ENCODE measurements at places on chromosomes 12 and 14.
A peak's percentile ranks its signal among the peaks of the same experiment; 100 is the strongest.

GRCh38 chr12:92701441-92701840 is 1.3 kb upstream of the PLEKHG7 start:
- DNase-seq: no peak

- no peak for DNase-seq
Measured at GRCh38 chr12:26770239-26771070, 62.5 kb downstream of the ITPR2 start.

- no peak for DNase-seq
Measured at GRCh38 chr12:101743724-101744472, 4.6 kb upstream of the SYCP3 start.

- DNase-seq: no peak
Measured at GRCh38 chr12:49332891-49333371, 4.1 kb downstream of the C1QL4 start.

DNA sequence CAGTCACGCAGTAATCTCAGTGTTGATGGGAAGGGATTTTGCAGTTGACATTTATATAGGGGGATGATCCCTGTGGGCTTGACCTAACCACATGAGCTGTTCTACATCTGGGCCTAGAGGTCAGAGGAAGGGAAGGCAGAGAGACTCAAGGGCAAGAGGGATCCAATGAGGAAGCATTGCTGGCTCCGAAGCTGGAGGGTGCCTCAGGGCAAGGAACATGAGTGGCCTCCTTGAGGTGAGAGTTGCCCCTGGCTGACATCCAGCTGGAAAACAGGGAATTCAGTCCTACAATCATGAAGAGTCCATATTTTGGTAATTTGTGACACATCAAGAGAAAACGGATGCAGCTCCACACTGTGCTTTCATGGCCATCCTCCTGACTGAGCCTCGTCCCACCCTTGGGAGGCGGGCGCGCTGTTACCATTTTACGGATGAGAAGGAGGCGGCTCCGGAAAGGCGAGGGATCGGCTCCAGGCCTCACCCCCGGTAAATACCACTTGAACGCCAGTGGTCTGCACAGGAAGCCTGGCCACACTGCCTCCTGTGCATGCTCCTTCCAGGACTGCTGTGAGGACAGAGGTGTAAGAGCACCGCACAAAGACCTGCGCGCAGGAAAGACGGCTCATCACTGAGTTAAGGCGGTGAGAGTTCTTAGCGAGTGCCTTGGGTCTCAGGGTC is 18.5 kb upstream of the FKBP4 start:
- no peak for DNase-seq

- no peak for DNase-seq
Measured at GRCh38 chr14:46381674-46382073, 269.9 kb downstream of the RPL10L start.

DNA sequence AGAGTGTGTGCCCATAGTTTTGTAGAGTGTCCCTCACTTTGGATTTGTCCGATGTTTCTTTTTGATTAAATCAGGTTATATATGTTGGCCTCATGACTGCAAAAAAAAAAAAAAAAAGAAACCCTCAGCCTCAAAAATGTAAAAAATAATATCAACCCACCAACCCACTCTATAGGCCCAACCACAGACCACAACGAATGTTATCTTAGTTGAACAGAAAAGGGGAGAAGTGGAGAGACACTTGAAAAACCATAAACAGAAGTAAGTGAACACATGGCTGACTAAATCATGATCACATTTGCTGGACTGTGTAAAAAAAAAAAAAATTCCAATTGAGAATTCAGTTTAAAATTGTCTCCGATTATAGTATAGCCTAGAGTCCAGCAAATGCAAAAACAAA is 45.5 kb upstream of the ST8SIA1 start:
- DNase-seq: no peak

DNA sequence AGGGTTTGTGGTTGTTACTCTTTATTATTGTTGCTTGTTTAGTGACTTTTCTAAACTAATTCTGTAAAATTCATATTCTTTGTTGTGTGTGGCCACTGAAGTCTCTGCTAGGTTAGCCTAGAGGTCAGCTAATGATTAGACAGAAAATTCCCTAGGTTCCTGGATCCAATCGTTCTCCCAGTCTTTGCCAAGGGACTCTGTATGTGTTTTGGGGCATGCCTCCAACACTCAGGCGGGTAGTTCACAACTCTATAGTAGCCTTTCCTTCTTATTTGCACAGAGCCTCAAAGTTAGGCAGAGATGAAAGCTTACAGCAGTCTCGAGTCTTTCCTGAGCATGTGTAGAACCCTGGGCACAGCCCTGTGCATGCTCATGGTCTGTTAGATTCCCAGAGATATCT is 32.7 kb upstream of the RIN3 start:
- no peak for DNase-seq

DNA sequence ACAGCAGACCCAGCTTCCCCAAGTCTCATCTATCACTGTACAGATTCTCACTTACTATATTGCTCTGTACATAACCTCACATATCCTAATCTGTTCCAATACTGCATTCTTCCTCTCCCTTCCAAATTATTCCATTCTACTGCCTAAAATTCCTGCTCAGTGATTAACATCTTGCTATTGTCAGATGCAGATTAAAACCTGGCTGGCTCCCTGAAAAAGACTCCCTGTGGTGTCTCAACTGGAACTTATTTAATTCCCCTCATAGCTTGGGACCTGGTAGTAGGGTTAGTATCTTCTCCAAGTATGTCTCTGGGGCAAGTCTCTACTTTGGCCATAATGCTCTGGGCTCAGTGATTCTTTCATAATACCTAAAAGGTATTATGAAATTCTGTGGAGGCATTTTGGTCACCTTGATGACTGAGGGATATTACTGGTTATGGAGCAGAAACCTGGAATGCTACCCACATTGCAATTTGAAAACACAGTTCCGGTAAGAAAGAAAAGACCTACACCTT is 55.8 kb downstream of the PAWR start:
- DNase-seq: no peak

DNA sequence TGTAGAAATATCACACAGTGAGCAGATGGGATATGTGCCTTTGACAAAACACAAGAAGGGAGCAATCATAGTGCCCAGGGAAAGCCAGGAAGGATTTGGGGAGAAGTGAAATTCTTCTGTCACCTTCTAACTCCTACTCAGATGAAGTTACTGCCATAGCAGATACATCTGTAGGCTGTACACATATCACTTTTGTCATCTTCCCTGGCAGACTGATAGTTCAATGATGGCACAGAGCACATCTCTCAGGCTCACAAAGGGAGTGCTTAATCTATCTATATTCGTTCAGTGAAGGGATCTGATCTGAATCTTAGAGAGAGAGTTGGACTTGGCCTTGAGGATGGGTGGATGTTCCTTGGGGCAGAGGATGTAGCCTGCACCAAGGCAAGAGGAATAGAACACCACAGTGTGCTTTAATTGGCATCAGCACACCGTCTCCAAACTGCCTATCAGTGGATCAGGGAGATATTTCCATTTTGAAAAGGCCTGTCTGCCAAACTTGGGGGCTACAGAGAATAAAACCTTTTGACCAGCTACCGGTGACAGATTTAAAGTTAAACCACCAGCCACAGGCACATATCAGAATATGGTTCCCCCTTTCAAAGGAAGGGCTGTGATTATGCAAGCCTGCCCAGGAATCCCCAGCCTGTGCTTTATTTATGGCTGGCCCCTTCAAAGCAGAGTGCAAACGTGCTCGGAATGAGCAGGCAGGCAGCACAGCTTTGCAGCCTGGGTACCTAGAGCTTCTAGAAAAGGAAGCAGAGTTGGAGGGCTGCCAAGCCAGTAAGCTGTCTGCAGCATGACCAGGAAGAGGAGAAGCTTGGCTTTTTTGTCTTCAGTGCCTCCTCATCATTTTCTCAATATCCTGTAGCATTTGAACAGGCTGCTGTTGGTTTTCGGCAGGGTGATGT is 165.5 kb upstream of the DYRK2 start:
- DNase-seq: no peak

DNA sequence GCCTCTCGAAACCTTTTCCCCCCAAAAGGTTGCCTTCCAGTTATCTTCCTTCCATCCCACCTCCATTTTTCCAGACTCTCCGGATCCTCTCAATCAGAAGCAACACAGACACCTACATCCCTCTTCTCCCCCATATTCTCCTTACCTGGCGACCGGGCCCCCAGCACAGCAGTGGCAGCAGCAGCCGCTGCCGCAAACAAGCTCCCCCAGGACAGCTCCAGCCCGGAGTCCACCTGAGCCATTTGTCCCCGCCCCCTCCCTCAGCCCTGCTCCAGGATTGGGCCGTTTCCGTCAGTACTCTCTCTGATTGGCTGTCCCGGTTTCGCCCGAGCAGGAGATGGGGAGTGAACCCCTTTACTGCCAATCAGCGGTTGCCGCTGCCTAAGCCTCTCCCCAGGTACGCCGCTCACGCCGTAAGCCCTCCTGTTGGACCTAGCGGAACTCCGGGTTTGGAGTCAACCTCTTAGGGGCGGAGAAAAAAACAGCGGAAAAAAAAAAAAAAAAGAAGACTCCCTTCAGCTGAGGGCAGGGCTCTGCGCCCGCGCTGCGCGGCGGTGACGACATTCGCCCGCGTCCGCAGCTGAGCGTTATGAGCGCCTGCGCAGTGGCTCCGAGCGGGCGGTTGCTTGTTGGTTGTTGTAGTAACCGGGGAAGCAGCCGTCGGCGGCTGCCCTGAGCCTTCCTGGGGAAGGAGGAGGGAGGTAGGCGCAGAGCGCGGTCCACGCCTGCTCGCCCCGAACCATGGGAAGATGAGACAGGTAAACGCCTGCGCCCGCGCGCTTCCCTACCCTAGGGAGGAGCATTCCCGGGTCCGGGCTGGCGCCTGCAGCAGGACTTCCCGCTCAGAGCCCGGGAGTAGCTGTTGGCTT is at the start of the genes ERG28 and TTLL5:
Gene ERG28 (minus strand): TSS at position 247 of the 869 bp plus-strand sequence. CDS start 3,374 bp downstream, outside the sequence.
Gene TTLL5 (plus strand): TSS at position 617 of the 869 bp plus-strand sequence. CDS start 1,904 bp downstream, outside the sequence.
- DNase-seq: peak; percentile 96

GRCh38 chr12:15220451-15220850 is 766 bp downstream of the RERG start:
- no peak for DNase-seq

All from SJSA1 (cell line).